ENCODE measurements at places on chromosomes 4 and X.

DNA sequence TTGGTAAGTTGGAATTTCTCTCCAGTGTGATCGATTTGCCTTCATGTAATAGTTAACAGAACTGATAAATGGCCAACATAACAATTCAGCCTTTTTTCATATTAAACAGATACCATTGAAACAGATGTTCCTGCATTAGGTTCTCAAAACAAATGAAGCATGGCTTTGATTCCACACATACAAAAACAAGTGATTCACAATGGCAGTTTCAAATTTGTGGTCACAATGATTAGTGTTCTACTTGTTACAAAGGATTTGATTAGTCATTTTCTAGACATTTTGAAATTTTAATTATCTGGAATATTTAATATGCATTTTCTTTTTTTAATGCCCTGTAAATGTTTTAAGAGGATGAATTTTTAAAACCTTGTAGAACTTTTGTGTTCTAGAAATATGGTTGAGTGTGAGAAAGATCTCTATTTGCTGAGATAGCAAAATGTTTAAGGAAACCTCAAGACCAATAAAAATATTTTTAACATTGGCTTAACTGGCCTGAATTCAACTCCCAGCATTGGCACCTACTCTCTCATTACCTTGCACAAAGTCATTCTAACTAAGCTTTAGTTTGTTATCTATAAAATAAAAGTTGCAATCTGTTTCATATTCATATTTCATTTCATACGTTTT is 18.9 kb upstream of the GLRA3 start:
- no peak for DNase-seq

GRCh38 chrX:5640071-5640470 is 588.6 kb downstream of the NLGN4X start:
- no peak for DNase-seq

GRCh38 chr4:163810755-163811154 is 316.3 kb downstream of the TMA16 start:
- no peak for DNase-seq

GRCh38 chr4:36582198-36582597 is 300.8 kb downstream of the DTHD1 start:
- no peak for DNase-seq

DNA sequence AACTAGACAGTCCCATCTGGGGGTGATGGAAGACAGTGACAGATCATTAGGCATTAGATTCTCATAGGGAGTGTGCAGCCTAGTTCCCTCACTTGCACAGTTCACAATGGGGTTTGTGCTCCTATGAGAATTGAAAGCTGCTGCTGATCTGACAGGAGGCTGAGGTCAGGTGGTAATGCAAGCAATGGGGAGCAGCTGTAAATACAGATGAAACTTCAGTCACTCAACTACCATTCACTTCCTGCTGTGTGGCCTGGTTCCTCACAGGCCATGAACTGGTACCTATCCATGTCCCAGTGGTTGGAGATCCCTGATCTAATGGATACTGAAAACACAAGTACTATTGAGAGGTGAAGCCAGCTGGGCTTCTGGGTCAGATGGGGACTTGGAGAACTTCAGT is 72.5 kb downstream of the AGTR2 start:
- no peak for DNase-seq

DNA sequence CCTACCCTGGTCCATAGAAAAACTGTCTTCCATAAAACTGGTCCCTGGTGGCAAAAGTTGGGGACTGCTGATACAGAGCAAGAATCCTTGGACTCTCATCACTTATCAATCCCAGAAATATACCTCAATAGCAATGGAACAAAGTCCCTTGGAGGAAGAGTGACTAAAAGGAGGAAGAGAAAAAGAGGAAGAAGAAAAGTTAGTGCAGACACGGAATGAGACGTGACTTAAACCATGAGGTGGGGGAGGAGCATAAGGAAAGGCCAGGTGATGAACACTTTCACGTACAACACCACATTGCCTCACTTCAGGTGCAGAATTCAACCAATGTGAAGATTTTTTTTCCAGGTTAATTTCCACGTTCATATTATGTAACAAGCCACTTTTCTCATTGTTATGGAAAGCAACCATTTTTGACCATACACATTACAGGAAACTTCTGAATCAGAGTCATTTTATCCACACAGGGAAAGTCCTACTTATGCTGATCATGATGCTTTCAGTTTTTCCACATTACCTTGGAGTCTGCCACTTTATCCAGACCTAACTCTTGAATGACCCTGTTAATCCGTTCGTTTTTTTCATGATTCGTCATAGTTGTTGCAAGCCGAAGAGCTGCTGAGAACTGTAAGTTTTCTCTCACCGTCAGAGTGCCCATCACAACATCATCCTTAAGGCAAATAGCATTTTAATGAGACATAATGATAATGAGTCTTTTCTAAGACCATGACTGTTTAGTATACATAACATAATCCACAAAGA is 27.7 kb downstream of the ABCG2 start:
- no peak for DNase-seq
